ENCODE measurements at places on chromosomes 1 and 21. TPM values are rescaled to one million over a fixed set of nuclear protein-coding genes. Genes with fewer than 3 reads are reported as not detected.

LHX4 gene
- under 0.01 TPM for total RNA-seq

PODN gene
- total RNA-seq: 67.5 TPM

AMIGO1 gene
- 1.8 TPM for total RNA-seq

CD84 gene
- not detected for total RNA-seq

TEDDM1 gene
- not detected for total RNA-seq

IFNLR1 gene
- under 0.01 TPM for total RNA-seq

RIMS3 gene
- 0.33 TPM for total RNA-seq

TPRG1L gene
- total RNA-seq: 22.3 TPM

KLHDC9 gene
- 3.0 TPM for total RNA-seq

HNRNPCL1 gene
- not detected for total RNA-seq

All from fibroblast of lung (primary cell).